Stimulated activated CD4-positive, alpha-beta T cell treated with anti-CD3 and anti-CD28 coated beads, Interleukin-1b, Interleukin-23, amount 100 ng/mL, for 1 hour (primary cell): ENCODE measurements at places on chromosomes 1 and 21.
A peak's percentile ranks its signal among the peaks of the same experiment; 100 is the strongest.

DNA sequence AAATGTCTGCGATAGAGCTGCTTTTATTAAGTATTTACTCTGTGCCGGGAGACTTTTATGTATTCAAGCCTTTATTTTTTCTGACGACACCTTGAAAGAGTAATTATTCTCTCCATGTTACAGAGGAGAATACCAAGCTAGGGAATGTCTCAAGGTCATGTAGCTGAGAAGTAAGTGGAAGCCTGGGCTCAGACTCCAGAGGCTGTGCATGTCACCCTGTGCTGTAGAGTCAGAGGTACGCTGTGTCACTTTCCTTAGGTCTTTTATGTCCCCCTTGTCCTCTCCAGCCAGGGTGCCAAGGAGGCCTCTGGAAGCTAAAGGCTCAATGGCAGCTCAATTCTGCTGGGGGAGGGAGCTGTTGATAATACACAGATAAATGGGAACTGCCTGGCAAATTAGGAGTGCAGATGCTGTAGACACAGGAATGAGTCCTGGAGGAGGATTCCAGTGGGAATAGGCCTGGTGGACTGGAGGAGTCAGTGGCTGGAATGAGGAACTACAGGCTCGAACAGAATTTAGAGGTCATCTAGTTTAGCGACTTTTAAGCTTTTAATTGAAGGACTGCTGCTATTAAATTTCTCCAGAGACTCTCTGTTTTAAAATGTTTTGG, 9.3 kb upstream of the IL19 start:
- DNase-seq, result no peak

DNA sequence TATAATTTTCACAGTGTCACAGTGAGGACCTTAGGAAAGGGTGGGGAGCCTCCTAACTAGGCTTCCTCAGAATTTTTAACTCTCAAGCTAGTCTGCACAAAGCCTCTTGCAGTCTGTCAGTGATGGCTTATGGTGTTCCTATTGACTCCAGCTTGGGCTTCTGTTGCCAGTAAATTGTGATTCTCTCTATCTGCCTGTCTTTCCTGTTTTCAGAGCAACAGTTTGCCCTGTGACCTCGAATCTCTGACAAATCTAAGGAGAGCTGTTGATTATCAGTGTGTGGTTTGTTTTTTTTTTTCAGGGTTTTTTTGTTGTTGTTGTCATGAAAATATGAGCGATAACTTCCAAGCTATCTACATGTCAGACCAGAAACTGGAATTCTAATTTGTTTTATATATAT, 423.2 kb upstream of the B3GALT2 start:
- no peak for DNase-seq

GRCh38 chr1:1958071-1958541, 39.0 kb upstream of the TMEM52 start:
- DNase-seq, result no peak

DNA sequence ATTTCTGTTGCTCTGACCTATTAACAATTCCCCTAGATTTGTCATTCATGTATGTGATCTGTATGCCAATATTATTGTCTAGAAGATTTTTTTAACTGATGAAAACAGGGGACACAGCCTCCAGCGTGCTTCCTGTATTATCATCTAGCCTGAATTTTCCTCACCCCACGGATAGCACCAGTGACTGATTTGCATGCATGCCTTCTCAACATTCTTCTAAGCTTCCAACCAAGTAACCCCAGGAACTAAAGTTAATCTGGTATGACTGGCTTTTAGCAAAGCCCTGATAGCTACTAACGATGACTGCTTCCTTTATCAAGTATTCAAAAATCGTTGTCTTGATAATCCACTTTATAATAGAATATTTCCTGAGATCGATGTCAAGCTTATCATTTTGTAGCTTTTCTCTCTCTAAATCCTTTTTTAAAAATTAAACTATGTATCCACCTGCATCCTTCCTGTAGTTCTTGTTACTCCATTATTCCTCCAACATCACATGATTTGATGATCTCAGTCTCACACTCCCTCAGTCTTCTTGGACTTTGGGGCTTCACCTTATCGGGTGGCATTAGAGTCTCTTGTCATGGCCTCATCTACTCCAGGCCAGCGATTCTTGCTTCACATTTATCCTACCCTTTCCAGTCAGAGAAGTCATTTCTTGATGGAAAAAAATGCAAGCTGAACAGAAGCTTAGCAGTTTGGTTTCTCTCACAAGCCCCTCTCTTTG, 19.0 kb downstream of the BCAR3 start:
- DNase-seq, result no peak

DNA sequence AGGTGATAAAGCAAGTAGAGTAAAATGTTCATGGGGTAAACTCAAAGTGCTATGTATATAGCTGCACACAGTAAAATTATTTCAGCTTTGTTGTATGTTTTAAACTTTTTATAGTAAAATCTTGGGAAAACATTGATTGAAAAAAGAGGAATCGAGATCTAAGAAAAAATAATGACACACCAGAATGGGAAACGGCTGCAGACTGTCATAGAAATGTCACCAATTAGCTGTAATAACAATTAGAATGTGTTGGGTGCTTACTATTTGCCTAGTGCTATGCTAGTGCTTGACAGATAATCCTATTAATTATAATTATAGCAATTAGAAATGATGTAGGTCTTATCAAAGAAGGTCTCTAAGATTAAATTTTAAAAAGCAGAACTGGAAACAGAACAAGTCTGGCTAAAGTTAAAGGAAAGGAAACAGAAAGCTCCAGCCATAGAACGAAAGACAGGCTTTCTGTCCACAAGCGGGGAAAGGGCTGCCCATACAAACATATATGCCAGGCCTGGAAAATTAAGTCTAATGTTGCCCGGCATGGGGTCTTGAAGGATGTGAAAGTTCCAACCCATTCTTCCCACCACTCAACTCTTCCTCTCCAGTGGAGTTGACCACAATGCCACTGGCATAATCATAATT, 5.0 kb downstream of the PCNX2 start:
- no peak for DNase-seq

DNA sequence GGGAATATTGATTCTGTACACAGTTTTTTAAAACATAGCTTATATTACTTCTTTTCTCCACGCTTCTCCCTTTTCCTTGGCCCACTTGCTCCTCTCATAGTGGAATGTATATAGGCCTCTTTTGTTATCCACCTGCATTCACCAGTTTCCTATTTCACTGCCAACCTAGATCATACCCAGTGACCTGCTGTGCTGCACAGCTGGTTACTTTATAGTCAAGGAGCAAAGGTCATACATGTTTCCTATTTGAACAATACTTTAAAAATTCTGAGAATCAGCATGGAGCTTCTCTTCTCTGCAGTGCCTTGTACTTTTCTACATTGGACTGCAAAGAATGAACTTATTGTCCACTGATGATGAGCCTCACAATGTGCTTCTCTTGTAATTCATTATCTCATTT, 4.3 kb upstream of the SLC35D1 start:
- DNase-seq, result no peak

DNA sequence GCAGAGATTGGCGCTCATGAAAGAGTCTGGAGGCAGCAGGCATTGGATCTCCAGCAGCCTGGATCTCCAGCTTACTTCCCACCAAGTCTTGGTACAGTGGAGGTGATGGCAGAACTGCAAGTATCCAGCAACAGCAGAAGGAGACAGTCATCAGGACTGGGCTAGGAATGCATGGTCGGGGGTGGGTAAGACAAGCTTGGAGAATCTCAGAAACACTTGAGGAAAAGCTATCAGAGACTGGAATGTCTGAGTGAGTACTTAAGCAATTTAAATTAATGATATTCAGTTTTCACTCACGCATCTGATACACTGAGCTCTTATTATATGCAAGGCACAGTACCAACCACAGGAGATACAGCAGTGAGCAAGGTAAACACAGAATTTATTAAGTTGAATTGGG, 9.8 kb downstream of the TMEM35B start:
- no peak for DNase-seq

DNA sequence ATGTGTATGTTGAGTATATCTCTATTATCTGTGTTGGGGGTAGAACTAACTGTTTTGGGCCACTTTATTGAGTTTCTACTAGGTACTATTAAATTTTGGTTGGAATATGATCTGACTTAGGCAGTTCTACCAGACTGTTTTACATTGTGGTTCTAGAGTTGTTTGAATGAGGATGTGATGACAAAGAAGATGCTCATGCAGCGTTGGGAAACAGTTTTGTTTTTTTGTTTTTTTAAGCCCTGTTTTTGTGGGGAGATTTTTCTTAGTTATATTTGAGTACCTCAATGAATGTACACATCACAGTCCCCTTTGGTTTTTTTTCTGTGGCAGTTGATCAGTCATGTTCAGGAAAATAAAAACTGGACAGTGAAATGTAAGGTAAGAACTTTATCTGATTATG, 40.1 kb downstream of the TMED5 start:
- no peak for DNase-seq

GRCh38 chr1:247386687-247387086, 29.3 kb upstream of the NLRP3 start:
- no peak for DNase-seq

DNA sequence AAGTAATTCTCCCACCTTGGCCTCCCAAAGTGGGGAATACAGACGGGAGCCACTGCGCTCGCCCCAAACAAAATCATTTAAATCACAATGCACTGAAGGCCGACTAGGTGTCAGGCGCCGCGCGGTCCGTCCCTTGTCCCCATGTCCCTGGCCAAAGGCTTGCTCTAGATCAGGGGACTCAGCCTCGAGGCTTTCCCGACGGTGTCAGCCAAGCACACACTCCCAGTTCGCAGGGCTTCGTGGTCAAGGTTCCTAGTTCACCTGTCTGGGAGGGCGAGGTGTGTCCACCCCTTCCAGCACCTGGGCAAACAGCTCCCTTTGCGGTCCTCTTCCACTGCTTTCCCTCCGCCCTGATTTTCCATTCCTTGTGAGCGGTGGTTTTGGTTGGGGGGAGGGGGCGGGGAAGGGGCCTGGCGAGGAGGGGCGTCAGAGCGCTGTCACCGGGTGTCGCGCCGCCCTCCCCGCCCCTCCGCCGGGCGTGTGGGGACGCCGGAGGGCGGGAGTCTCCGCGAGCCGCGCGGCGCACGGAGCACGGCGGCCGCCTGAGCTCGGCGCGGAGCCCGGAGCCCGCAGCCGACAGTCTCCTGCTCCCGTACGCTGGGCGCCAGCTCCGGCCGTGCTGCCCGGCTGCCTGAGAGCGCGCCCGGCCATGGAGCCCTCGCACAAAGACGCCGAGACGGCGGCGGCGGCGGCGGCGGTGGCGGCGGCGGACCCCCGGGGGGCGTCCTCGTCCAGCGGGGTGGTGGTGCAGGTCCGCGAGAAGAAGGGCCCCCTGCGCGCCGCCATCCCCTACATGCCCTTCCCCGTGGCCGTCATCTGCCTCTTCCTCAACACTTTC, at the start of gene STUM:
Gene STUM, plus strand, starts transcription at position 509 of the 838 bp plus-strand sequence. Its CDS starts 141 bp downstream, at position 650.
- DNase-seq, result no peak

DNA sequence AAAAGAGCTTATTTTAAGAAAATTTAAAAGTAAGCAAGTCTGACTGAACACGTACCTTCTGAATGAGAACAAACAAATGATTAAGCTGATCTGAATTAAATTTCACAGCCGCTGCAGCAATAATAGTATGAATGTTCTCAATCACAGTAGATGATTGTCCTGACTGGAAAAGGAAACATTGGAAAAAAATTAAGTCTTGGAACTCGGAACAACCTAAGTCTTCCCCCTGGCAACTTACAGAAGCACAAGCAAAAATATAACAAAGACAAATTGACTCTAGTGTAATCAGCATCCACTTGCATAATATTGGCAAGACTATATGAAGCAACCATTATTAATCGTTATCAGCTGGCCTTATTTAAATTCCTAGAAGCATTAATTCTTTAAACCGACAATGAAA, 60.5 kb downstream of the USP24 start:
- no peak for DNase-seq

DNA sequence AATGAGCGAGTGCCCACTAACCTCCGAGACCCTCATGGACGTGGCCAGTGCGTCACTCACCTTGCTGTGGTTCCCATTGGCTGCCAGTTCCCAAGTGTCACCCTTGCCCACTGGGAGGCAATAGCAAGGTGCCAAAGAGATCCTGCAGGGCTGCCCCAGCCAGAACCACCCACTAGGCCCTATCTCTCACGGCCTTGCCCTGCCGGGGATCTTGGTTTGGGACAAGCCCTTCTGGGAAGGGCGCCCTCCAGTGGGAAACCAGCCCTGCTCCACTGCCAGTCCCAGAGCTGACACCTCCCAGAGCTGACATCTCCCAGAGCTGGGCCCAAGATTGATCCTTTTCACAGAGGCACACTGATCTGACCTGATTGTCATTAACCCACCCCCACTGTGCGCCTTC, 2.1 kb upstream of the SELENON start:
- no peak for DNase-seq

DNA sequence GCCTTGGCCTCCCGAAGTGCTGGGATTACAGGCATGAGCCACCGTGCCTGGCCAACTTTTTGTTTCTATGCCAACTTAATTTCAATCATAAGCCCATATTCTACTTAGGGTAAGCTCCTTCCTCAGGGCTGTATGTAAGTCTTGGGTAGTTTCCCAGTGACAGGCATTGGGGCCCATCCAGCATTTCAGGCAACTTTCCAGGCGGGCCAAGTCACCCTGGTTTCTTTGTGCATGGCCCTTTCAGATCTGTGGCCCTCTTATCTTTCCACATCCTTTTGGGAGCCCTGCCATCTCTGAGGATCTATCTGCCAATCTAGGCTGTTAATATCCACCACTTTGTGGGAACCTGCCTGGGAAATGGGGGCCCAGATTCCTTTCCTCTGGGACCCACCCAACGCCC, 58.7 kb downstream of the TNN start:
- no peak for DNase-seq

DNA sequence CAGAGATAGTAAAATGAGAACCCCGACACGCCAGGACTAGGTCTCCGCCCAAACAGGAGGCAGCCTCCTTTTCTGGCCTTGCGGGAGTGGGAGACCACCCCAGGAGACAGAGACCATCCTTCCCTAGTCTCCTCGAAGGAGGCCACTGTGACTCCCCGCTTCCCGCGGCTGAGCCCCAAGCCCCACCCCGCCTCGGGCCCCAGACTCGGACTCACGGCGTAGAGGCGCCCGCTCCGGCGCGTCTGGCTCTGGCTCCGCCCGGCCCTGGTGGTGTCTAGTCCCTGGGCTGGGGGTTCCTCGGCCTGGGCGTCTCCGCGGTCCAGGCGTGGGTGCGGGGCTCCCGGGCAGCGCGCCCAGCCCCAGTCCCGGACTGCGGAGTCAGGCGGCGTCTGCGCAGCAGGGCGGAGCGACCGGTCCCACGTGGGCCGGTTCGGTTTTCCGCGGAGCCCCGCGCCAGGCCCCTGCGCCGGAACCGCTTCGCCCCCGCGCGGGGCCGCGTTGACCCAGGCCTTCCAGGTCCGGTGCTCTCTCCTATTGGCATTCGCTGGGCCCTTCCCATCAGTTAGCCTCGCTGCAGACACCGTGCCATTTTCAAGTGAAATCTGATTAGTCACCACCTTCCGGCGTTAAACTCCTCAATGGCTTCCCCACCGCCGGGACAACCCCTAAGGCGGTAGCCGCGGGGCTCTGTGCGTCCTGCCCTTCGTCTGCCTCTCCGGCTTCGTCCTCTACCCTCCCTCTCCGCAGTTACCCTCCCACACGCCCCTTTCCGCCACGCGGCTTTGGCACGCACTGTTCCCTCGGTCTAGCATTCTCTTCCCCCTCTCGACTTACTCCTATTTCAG, at the start of gene C1orf216:
Gene C1orf216, minus strand, starts transcription at position 393 of the 845 bp plus-strand sequence. CDS start 2,563 bp downstream, outside the sequence.
- peak; percentile 21 for DNase-seq

DNA sequence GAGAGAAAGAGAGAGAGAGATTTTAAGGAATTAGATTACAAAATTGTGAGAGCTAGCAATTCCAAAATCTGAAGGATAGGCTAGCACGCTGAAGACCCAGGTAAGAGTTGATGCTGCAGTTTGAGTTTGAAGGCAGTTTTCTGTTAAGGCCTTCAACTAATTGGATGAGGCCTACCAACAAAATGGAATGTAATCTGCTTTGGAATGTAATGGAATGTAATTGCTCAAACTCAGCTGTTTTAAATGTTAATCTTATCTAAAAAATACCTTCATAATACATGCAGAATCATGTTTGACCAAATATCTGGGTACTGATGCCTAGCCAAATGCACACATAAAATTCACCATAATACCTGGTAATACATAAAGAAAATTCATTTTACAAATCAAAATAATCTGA, 976.1 kb downstream of the LTN1 start:
- no peak for DNase-seq
